ENCODE measurements at places on chromosomes 4 and X.

DNA sequence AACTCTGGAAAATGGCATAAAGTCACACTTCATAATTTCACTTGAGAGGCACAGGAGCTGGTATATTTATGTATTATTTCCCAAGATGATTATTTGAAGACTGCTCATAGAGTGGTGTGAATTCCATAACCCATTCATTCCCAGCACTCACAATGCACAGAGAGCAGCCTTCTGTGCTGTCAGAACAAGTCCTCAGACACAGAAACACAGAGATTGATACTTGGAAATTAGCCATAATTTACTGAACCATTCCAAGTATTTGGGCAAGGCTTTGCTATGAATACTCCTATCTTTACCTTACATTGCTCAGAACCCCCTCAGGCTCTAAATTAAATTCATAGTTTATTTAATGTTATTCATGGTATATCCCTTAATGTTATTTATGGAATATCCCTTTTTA lies 53.6 kb downstream of the PABPC4L start:
- DNase-seq, result no peak

- no peak for DNase-seq
Observed at GRCh38 chr4:174358410-174358809, 74.7 kb downstream of the CEP44 start.

GRCh38 chr4:168634276-168634802 lies 137.5 kb downstream of the PALLD start:
- no peak for DNase-seq

- no peak for DNase-seq
Observed at GRCh38 chr4:4766564-4766963, 92.9 kb upstream of the MSX1 start.

DNA sequence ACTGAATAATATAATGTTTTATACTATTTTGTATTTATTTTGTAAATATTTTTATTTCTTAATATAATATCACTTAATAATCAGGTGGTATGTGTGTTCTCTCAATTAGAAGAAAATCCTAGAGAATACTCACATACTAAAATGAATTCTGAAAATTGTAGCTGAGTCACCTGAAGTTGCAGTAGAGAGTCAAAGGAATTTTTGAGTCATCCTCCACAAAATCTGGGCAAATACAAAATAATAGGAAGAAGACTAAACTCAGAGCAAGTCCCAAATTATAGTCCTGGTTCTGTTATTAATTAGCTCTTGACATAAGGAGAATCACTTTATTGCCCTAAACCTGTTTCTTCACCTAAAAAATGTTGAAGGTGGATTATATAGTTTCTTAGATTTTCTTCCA lies 57.8 kb downstream of the SPATA4 start:
- no peak for DNase-seq
